Natural killer cell (primary cell): ENCODE measurements at places on chromosomes 5 and 9. TPM values are rescaled to one million over a fixed set of nuclear protein-coding genes. Genes with fewer than 3 reads are reported as not detected.

DNA sequence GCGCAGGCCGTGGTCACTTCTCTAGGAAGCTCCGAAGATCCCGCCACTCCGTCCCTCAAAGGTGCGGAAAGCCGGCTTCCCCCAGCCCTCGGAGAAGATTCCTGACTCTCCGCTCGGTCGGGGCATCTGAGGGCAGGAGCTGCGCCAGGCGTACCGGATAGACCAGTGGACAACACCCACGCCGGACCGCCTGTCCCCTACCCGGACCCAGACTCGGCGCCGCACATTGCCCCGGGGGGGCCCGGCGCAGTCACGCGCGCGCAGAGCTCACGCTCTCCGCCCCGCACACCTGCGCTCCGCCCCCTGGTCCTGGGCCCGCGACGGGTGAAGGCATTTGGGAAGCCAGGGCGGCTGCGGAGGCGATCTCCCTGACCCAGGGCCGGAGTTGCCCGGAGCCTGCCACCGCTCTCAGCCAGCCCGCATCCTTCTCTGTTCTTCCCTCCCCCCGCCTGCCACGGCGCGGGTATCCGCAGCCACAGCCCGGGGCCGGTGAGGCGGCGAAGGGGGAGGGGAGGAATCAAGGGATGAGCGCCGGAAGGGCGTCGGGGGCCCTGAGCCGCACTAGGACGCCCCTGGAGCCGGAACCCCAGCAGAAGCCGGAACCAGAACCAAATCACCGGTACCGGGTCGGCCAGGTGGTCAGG, 448 bp downstream of the RELL2 start:
- DNase-seq: no peak
- H3K27ac ChIP-seq: peak overlapping the region; percentile 44
- H3K4me1 ChIP-seq: peaks cover 30% of the 10 kb centered on the region
- peaks cover 7% of the 10 kb centered on the region for H3K36me3 ChIP-seq

DNA sequence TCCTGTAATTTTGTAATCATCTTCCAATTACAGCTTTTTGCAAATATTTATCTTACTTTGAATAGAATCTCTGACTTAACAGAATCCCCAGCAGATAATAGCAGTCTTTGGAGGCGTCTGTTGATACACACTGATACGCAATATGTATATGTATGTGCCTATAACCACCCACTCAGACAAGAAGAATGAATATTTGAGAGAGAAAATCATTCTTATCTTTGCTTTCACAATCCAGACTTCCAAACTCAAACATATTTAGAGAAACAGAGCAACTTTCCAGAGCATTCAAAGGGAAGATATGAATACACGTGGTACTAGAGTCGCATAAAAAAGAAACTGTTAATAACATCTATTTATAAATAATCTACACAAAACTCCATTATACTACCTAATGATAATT, 6.1 kb downstream of the RORB start:
- H3K27ac ChIP-seq: no peak overlapping the region
- no peak for DNase-seq
- H3K36me3 ChIP-seq: no peaks in the 10 kb centered on the region
- peaks cover 35% of the 10 kb centered on the region for H3K27me3 ChIP-seq
- H3K4me1 ChIP-seq: peaks cover 21% of the 10 kb centered on the region
- no peak overlapping the region for H3K4me3 ChIP-seq

- H3K4me1 ChIP-seq: no peaks in the 10 kb centered on the region
- no peak overlapping the region for H3K4me3 ChIP-seq
- no peaks in the 10 kb centered on the region for H3K36me3 ChIP-seq
- no peak overlapping the region for H3K27ac ChIP-seq
- no peak for DNase-seq
Measured at GRCh38 chr9:106621313-106622163, 241.4 kb upstream of the ZNF462 start.

Gene CDH12
- not detected for total RNA-seq

GRCh38 chr5:177410575-177410974, 1.2 kb upstream of the F12 start:
- peak overlapping the region; percentile 62 for H3K27ac ChIP-seq
- H3K27me3 ChIP-seq: no peaks in the 10 kb centered on the region
- H3K4me1 ChIP-seq: peaks cover 57% of the 10 kb centered on the region
- no peaks in the 10 kb centered on the region for H3K36me3 ChIP-seq

Gene FOXD4L3
- not detected for total RNA-seq

GRCh38 chr5:153039501-153039900, 451.0 kb upstream of the GRIA1 start:
- no peak overlapping the region for H3K4me3 ChIP-seq
- H3K4me1 ChIP-seq: no peaks in the 10 kb centered on the region
- H3K27me3 ChIP-seq: no peaks in the 10 kb centered on the region
- no peaks in the 10 kb centered on the region for H3K36me3 ChIP-seq

DNA sequence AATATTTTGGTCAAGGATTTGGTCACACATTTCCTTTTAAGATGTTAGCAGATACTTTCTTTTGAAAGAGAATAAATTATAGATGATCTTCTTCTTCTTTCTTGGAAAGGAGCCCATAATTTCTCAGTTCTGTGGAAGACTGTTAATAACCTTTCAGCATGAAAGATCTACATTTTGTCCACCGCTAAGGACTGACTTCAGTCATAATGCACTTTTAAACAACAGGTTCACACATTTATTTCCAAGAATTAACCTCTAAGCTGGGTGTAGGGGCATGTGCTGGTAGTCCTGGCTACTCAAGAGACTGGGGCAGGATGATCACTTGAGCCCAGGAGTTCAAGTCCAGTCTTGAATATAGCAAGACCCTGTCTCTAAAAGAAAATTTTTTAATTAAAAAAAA, 93.0 kb downstream of the PRKACG start:
- DNase-seq: no peak
- no peak overlapping the region for H3K4me3 ChIP-seq
- H3K27me3 ChIP-seq: no peaks in the 10 kb centered on the region
- H3K27ac ChIP-seq: no peak overlapping the region
- no peaks in the 10 kb centered on the region for H3K4me1 ChIP-seq

Gene SERF1A
- 13.2 TPM for total RNA-seq

DNA sequence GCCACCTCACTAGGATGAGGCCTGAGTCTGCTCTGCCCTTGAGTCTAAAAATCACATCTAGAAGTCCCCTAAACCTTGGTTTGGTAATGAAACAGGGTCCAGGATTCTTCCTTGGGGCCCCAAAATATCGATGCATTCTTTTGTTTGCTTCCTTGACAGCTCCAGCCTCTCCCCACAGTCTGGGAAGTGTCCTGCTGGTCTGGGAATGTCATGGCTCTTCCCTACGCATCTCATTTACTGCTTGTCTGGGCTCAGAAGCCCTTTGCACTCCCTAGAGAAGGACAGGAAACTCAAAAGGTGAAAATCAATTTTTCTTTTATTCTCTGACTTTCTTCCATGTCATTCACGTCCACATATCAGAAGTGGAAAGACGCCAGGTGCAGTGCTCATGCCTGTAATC, 115.8 kb downstream of the DRD1 start:
- DNase-seq: no peak
- no peaks in the 10 kb centered on the region for H3K27me3 ChIP-seq
- H3K4me3 ChIP-seq: no peak overlapping the region

Gene ARID3C
- total RNA-seq: not detected

GRCh38 chr9:118882684-118883083, 486.6 kb downstream of the BRINP1 start:
- H3K27me3 ChIP-seq: no peaks in the 10 kb centered on the region
- DNase-seq: no peak
- no peak overlapping the region for H3K4me3 ChIP-seq

GRCh38 chr9:110659891-110660541, 8.6 kb upstream of the MUSK start:
- H3K27me3 ChIP-seq: no peaks in the 10 kb centered on the region
- H3K4me1 ChIP-seq: no peaks in the 10 kb centered on the region

Gene PCDHAC1
- total RNA-seq: not detected

Gene C5orf58
- total RNA-seq: not detected

DNA sequence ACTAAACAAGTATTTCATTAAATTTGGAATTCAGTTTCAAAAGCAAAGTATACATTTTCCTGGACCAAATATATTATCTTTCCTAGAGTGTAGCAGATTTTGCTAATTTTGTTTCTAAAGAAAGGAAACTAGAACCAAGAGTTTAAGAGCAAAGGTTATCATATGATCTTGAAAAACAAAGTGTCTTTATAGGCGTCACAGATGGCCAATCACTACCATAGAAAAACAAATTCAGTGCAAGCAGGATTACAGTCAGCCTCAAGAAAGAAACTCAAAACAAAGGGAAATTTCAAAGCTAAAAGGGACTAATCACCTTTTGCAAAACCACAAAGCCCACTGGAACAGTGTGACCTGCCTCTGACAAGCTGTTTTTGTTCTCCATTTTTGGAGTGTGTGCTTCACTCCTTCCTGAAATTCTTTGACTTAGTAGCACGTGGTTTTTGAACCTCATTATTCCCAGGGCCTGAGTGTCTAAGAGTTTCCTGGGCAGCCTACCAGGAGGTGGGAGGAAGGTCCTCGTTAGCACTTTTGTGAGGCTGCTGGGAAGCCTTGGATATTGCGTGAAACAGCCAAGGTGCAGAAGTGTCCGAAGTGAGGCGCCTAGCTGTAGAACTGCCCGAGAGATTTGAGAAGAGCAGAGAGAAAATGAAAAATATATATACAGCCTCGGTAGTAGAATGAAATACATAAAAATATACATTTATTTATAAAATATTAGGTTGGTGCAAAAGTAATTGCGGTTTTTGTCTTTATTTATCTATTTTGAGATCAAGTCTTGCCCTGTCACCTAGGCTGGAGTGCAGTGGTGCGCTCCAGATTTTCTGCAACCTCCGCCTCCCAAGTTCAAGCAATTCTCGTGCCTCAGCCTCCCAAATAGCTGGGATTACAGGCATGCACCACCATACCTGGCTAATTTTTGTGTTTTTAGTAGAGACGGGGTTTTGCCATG, 246.1 kb downstream of the MARCHF11 start:
- DNase-seq: no peak
- no peaks in the 10 kb centered on the region for H3K36me3 ChIP-seq
- no peaks in the 10 kb centered on the region for H3K27me3 ChIP-seq
- no peak overlapping the region for H3K27ac ChIP-seq

DNA sequence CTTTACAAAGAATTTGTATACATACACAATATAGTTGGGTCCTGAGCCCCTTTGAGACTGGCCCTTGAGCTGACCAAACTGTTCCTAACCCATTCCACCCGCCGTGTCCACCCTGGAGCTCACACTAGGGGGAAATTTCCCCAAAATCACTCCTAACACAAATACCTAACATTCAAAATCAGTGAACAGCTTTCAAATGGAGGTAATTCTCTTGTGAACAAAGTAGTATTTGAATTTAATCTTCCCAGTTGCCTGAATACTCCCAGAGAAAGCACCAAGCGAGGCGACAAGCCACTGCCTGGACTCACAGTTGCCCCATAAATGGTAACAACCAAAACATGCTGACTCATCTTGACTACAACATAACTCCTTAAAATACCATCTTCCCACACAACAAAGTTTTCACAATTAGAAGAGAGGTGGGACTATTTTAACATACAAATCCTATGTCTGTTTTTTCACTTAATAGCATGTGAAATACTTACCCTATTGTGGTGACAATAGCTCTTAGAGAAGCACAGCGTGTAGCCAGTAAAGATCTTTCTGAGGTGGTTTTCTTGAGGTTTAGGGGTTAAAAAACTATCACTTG, 31.7 kb upstream of the SCAMP1 start:
- no peaks in the 10 kb centered on the region for H3K36me3 ChIP-seq
- no peak overlapping the region for H3K4me3 ChIP-seq
- no peaks in the 10 kb centered on the region for H3K27me3 ChIP-seq
- H3K4me1 ChIP-seq: no peaks in the 10 kb centered on the region
- no peak for DNase-seq
- no peak overlapping the region for H3K27ac ChIP-seq

DNA sequence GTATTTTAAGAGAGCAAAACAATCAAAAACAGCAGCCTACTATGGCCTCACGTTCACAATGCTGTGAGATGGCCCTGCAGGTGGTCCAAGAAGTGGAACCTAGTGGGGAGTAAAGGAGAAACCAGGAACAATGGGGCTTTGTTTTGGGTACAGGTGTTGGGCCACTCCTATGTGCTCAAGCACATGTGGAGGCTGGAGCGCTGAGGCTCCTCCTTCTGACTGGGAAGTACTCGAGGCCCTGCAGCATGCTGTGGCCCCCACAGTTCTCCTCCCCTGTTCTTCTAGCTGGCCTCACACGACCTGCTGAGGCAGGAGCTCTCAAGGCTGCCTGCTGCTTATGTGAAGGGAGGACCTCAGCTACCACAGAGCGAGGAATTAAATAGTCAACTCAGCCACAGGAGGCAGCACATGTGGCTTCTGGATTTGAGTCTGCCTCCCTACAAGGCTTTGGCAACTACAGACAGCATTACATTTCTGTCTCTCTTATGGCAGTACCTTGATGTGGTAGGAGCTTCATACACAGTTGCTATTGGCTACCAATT, 482.3 kb downstream of the SPOCK1 start:
- no peaks in the 10 kb centered on the region for H3K36me3 ChIP-seq
- no peak overlapping the region for H3K27ac ChIP-seq
- DNase-seq: no peak
- H3K4me1 ChIP-seq: no peaks in the 10 kb centered on the region

GRCh38 chr5:76800579-76800978, 18.3 kb upstream of the F2RL1 start:
- DNase-seq: no peak
- H3K36me3 ChIP-seq: no peaks in the 10 kb centered on the region
- H3K27ac ChIP-seq: no peak overlapping the region
- no peak overlapping the region for H3K4me3 ChIP-seq

- no peak for DNase-seq
- H3K36me3 ChIP-seq: no peaks in the 10 kb centered on the region
- H3K27ac ChIP-seq: no peak overlapping the region
- no peaks in the 10 kb centered on the region for H3K4me1 ChIP-seq
- no peak overlapping the region for H3K4me3 ChIP-seq
- no peaks in the 10 kb centered on the region for H3K27me3 ChIP-seq
Measured at GRCh38 chr5:167709625-167710024, 581.8 kb upstream of the WWC1 start.

- DNase-seq: no peak
- H3K36me3 ChIP-seq: peaks cover 6% of the 10 kb centered on the region
- H3K27ac ChIP-seq: no peak overlapping the region
- H3K4me1 ChIP-seq: no peaks in the 10 kb centered on the region
- H3K4me3 ChIP-seq: no peak overlapping the region
Measured at GRCh38 chr9:77731930-77732329, 83.8 kb upstream of the GNA14 start.

- H3K4me1 ChIP-seq: peaks cover 22% of the 10 kb centered on the region
- H3K27ac ChIP-seq: no peak overlapping the region
- H3K4me3 ChIP-seq: no peak overlapping the region
- H3K36me3 ChIP-seq: no peaks in the 10 kb centered on the region
- H3K27me3 ChIP-seq: no peaks in the 10 kb centered on the region
Measured at GRCh38 chr5:143601917-143602333, 198.4 kb upstream of the NR3C1 start.

Gene HTR1A
- total RNA-seq: not detected

Gene C9orf50
- total RNA-seq: not detected
